ENCODE measurements at places on chromosomes 5 and 9.
A peak's percentile ranks its signal among the peaks of the same experiment; 100 is the strongest.

DNA sequence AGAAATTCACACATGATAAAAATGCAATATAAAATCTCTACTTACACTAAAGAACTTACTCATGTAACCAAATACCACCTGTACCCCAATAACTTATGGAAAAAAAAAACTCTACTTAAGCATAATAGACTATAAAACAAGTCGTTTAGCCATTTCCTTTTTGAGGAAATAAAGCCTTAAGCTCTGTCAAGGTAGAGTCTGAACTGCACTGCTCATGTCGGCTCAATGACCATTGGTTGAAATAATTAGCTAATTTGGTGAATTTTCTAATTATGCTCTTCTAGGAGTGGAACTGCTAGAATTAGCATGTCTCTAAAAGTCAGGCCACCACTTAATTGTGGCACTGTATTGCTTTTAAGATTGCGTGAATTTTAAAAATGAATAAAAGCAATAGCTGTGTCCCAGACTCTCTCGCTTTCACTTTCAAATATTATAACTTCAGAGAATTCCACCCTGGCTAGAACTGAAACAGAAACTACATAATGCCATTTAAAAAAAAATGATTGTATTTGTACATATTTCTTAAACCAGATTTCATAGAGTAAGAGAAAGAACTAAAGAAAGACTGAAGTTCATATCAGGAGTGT, 113.0 kb upstream of the PCA3 start:
- DNase-seq, result no peak

- no peak for DNase-seq
Observed at GRCh38 chr9:77556396-77556795, 91.7 kb downstream of the GNA14 start.

DNA sequence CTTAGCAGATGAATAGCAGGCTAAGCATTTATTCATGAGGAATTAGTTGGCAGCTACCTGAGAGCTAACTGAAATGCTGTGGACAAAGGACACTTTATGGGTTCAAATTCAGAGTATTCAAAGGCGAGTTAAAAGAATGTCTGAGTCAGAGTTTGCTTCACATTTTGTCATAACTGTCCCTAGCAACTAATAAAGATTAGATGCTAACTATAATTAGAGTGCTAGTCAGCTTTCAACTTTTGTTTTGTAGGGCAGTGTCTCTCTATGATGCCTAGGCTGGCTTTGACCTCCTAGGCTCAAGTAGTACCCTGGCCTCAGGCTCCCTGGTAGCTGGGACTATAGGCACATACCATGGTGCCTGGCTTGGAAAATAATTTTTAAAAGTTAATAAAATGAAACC, 4.6 kb downstream of the SMC5 start:
- DNase-seq, result no peak

DNA sequence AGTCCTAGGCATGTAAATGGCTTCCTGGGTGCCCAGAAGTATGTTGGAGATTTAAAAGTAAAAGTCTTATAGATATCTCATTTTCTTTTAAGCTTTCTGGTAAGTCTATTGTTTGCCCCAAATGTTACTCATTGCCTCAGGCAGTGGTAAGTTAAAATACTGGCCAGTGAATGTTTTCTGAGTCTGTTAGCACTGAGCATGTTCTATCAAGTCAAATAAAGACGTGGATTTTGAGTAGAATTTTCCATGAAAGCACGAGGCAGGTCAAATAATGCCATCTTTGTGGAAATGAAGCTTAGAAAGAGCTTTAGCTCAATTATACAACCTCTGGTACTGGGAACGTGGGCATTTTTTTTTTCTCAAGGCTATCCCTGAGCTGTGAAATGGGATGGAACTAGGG, 651.3 kb upstream of the ACO1 start:
- no peak for DNase-seq

GRCh38 chr9:131557855-131558548, 12.7 kb downstream of the PRRT1B start:
- no peak for DNase-seq

DNA sequence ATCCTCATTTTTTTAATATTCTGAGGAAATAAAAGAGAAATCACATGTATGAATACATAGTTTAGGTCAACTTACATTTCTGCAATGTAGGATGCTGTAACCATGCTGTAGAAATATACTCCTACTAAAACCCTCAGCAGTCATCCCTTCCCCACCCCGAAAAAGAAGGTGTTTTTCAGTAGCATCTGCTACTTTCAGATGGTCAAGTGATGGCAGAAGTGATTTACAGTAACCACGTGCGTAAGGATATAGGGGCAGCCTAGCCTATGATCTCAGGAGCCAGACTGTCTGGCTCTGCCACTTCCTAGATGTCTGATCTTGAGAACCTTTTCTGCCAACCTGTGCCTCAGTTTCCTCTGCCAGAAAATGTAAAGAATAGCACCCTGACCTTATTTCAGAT, 26.0 kb upstream of the SYK start:
- DNase-seq, result no peak

DNA sequence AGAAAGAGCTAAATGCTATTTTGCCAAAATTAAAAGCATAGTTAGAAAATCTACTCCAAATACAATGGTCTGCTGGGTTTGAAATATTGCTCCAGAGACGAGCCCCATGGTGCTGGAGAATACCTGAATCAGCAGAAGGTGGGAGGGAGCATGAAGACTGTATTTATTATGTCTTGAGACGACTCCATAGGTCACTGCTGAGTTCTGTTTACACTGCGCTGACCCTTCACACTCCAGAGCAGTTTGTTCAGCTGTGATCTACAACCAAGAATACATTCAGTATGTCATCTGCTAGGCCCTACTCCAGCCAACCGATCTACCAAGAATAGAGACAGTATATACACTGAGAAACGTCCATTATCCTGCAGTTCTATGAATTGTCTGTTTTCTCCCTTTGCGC, 150.5 kb downstream of the TLE1 start:
- DNase-seq, result no peak

DNA sequence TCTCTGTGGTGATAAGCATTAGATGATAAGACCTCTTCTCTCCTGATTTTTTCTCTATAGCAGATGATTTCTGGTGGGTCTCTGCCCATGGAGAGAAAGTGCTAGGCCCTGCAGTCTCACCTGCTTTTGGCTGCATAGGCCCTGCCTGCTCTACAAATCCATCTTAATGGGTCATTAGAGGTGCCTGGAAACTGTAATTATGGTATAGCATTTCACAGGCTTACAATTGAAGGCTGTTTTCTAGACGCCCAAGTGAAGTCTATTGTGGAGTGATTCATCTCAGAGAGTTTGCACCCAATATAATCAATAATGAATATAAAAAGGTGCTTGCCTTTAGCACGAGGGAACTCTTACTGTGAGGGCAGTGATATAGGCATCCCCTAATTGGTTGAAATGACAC, 33.8 kb downstream of the NEUROG1 start:
- DNase-seq, result no peak

GRCh38 chr9:26243029-26243697, 564.9 kb upstream of the TUSC1 start:
- DNase-seq, result no peak

DNA sequence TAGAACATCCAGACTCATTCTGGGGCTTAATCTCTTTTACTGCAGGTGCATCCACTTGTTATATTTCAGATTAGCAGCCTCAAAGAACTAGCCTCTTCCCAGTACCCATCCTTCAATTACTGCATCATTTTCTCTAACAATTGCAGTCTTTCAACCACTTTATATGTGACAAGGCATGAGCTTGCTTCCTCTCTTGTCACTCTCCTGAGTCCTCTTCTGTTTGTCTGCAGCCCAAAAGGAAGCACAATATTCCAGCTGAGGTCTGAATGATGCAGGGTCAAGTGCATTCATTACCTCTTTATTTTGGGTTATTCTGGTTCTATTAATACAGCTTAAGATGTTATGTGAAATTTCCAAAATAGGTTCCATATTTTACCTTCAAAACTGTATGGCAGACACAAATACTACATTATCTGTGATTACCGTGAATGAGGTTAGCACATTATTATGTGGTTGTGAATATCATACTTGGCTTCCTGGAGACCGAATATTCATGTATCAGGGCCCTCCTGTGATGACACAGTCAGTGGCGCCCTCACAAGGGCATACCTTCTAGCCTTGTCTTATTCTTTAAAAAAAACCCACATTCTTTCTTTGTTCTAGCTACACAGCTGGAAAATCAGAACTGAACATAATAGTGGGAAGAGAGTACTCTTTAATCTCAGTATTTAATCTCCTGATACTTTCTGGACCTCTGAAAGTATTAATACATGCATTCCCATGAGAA, 323.8 kb downstream of the PDE4D start:
- DNase-seq, result no peak

GRCh38 chr5:150133581-150134197, 22.0 kb downstream of the PDGFRB start:
- DNase-seq, result no peak

DNA sequence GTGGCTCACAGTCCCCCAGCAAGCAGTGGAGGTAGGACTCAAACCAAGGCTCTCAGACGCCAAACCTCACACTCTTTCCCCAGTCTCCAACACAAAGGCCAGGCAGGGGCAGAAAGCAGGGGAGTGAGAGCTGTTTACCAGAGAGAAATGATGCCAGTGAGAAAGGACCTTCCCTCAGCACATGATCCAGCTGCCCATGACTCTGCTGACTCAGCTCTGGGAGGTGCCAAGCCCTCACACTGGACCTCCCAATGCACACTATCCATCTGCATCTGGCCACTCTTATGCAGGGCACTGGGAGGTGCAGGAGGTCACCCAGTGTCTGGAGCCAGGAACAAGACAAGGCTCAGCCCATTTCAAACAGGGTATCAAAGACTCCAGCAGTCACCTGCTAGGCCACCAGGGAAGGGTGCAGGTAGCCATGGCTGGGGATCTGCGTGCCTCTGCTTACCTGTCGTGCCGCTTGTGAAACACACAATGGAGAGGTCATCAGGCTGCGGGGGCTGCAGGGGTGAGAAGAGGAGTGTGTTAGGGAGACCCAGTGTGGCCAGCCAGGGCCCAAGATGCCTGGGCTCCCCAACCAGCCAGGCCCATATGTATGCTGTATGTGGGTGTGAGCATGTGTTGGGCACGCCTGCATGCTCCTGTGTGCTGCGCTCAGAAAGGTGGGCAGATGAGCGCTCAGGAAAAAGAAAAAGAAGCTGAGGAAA, 26.3 kb downstream of the ACSL6 start:
- DNase-seq, result no peak

GRCh38 chr5:128775558-128775957, 189.7 kb upstream of the SLC27A6 start:
- no peak for DNase-seq

GRCh38 chr5:120073722-120074121, 390.4 kb upstream of the PRR16 start:
- no peak for DNase-seq

DNA sequence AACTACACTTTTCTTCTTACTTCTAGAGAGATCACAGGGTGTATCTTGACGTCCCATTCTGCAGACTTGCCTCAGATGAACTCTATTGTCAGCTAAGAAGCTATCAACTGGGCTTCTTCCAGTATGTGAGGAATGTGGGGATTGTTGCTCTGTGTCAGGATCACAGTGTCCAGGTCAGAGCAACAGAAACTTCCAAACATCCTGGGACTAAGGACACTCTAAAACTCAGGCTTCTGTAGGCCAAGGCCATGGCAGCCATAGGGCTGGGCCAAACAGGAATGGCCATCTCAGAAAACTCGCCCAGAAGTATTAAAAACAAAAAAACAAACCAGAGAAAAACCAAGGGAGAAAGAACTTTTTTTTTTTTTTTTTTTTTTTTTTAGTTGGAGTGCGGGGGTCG, 210.0 kb upstream of the CLINT1 start:
- no peak for DNase-seq

- no peak for DNase-seq
Observed at GRCh38 chr9:76353280-76353679, 40.9 kb downstream of the RFK start.

DNA sequence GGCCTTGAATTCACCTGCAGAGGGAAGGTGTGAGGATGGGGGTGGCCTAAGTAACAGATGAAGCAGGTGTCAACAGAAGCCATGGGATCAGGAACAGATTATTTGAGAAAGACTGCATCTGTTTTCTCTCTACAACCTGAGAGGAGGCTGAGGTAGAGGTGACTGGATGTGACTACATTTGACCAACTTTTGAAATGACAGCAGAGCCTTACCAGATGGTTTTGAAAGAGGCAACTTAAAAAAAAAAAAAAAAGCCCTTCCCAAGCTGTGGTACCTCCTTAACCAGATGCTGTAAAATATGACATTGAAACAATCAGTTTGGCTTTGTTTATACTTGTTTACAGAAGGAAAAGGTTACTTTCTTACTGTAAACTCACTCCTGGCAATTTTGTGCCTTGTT, 108.6 kb downstream of the TRIO start:
- no peak for DNase-seq

DNA sequence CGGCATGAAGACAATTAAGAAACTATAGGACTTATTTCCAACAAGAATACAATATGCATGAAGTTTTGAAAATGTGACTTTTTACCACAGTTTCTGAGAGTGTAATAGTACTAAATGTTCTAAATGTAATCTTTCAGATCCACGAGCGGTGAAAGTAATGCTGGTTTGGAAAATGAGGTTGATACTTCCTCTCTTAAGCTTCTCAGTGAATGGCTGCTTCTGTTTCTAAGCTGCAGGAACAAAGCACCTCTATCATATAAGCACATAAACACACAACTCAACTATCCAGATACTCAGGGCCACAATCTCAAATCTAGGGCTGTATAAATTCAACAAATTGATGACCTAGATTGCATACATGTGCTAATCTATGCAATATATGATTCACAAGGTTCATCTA, 78.3 kb downstream of the LIFR start:
- DNase-seq, result no peak

- DNase-seq, result no peak
Observed at GRCh38 chr5:73757416-73757815, 131.4 kb downstream of the ARHGEF28 start.

GRCh38 chr9:18060269-18060934, 413.6 kb upstream of the ADAMTSL1 start:
- DNase-seq, result no peak

- DNase-seq, result no peak
Observed at GRCh38 chr9:97747201-97747965, 50.2 kb upstream of the XPA start.

DNA sequence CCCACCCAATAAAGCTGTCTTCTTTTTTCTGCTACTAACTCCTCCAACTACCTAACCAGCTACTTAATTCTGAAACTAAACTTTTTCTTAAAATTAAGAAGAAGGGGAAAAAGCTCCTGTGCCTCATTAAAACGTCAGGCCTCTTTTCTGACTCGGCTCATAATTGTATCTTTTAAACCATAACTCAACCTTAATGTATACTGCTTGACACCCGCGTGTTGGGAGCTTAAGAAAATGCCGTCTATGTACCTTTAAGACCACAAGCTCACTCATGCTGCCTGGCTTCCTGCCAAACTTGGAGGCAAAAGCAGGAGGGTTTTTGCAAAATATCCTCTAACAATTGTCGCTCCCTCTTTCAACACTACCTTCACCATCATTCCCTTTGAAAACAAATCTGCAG, 5.0 kb downstream of the EBF1 start:
- peak; percentile 64 for DNase-seq

- no peak for DNase-seq
Observed at GRCh38 chr5:33170411-33170810, 270.4 kb upstream of the TARS1 start.

GRCh38 chr9:101848485-101848919, 110.1 kb upstream of the GRIN3A start:
- DNase-seq, result no peak

Measured in NCI-H1694 treated with DMSO at 0.1 percent for 48 hours (cell line).